Stomach (tissue), 19 donors: ENCODE measurements at places on chromosomes 1 and 21.

DNA sequence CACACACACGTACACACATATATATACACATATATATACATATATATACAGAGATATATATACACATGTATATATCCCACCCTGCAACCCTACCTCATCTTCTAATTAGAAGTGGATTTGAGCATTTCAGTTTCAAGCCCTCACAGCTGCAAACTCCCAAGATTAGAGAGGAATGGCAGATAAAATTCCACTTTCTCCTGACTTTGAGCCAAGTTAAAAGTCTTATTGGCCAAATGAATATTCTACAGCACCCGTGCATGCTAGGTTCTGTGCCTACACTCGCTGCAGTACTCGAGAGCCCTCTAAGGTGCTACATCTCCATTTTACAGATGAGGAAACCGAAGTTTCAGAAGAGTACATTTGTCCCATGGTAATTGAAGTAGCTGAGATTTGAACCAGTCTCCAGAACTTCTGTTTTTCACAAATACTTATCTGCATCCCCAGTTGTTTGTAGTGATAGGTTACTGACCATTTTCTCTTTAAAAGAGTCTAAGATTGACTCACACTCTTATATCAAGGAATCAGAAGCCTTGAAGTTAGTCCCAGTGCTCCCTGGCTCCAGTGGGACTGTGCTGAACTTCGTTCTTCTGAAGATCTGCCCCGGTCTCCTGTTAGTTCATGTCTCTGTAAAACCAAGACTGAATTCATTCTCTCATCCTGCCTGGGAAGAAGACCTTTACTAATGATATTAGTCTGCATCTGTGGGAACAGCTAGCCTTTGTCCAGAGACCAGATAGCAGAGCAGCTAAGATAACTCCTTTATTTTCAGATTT lies 292.1 kb downstream of the TM2D1 start:
- no peak for DNase-seq

GRCh38 chr21:34609244-34609932 lies 5.5 kb downstream of the RCAN1 start:
- DNase-seq, result no peak

DNA sequence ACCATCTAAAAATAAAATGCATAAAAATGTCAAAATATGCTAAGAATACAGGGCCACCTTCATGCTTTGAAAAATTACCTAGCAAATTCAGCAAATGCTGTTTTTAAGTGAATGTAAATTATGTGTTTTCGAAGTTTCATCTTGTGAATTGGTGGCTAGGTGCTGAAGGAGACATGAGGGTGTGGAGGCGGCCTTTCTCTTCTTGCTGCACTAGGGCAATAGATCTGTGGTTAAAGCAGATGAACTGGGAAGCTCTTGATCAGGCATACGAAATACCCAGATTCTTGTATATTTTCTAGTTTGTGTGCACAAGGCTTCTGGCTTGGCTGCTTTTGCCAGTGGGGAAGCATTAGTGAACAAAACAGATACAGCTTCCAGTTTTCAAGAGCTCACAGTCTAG lies 224.5 kb downstream of the ST6GALNAC3 start:
- no peak for DNase-seq

DNA sequence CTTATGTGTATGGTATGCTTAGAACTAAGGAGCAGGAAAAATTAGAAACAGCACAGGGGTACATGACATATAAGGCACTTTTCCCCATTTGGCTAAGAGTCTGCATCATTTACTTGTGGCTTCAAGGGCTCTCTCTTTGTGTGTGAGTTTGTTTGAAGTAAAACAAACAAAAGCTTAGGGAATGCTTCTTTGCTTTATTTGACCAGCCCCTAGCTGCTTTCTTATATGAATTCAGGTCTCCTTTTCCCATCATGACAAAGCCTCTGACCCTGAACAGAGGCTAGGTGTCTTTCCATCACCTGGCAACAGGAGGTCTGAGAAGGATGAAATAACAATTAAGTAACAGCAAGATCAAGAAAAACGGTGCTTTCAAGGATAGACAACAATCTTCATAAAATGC lies 643.8 kb upstream of the ADGRL2 start:
- DNase-seq, result no peak

- DNase-seq, result no peak
These were observed 5.4 kb downstream of the PNRC2 start for GRCh38 chr1:23964790-23965740.

DNA sequence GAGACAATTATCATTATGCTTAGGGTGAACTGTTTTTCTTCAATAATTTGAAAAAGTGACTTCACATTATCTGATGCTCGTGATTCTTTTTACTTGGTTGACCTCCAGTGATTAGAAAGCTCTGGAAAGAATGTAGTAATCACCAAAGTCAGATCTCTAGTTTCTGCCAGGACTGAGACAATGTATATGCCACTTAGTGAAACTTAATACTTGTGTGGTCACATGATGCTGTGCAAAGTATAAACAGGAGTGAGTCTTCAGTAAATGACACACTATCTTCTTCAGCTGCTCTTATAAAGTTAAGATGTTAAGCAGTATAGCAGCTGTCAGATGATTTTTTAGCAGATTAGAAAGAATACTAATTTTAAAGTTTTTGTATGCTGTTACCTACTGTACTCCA lies 17.2 kb downstream of the VCAM1 start:
- no peak for DNase-seq

DNA sequence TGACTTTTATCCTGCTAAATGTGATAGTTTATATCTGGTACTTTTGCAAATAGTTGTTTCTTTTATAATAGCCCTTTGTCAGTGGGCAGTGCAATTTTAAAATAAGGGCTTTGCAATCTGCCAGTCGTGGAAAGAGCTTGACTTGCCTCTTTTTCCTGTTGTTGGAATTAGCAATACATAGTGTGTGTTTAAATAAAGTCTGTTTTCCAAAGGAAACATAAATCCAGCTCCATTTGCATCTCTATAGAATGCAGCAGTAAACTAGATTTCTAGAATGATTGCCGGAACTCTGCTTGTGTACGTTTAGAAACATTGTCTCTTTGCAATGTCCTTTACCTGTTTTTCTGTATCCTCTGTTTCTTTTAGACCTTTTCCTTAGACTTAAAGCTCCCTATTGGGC lies 33.1 kb downstream of the GABPA start:
- no peak for DNase-seq

GRCh38 chr1:107525145-107525544 lies 384.3 kb downstream of the NTNG1 start:
- DNase-seq, result no peak

DNA sequence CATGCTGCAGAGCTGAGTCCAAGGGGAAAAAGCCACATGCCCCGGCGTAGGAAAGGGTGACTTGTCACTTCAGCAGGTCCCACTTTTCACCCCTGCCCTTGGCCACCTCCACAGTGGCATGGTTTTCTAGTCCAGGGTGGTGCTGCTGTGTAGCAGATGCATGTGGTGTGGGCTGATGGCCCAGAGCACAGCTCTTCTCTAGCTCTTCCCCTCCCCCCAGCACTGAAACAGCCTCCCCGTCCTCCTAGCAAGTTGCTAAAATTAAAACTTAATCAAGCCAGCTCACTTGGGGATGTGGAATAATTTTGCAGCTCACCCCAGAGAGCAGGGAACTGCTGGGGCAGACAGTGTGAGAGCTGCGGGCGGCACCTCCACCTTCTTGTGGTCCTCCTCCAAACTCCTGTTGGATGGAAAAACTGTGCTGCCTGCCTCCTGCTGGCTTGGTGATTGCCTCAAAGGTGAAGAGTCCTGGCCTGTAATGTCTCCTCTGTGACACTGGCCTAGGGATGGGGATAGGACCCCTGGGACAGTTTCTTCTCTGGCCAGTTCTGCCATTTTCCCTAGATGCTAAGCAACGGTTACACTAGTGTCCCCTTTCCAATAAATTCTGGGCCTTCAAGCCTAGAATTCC lies 91.6 kb downstream of the RNF220 start:
- DNase-seq, result no peak

DNA sequence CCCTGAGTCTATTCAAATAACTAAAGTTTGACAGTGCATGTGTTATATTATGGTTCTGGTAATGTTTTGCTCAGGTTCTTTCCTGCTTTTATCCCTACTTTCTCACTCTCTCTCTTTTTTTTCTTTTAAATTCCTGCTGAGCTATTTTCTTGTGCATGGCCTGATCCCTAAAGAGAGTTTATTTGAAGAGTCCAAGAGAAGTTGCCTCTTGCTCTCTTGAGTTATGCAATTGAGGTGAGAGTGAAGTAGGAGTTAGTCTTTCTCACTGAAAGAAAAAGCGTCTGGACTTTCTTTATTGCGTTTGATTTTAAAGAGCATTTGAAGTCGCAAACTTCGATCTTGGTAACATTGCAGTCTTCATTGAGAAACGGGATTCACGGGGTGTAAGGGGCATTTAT lies 136.2 kb upstream of the RAVER2 start:
- DNase-seq, result no peak

GRCh38 chr1:168031627-168032026 lies 94.8 kb upstream of the MPC2 start:
- DNase-seq, result no peak

- no peak for DNase-seq
These were observed 89.9 kb upstream of the LBR start for GRCh38 chr1:225517697-225518096.
